ENCODE measurements at places on chromosomes 4 and X. TPM values are rescaled to one million over a fixed set of nuclear protein-coding genes. Genes with fewer than 3 reads are reported as not detected.

- no peaks in the 10 kb centered on the region for H3K36me3 ChIP-seq
- no peak overlapping the region for H3K27ac ChIP-seq
- no peaks in the 10 kb centered on the region for H3K27me3 ChIP-seq
- H3K4me3 ChIP-seq = no peak overlapping the region
- H3K4me1 ChIP-seq = no peaks in the 10 kb centered on the region
These were observed 188.8 kb downstream of the GPAT3 start for GRCh38 chr4:83724485-83725335.

GRCh38 chrX:6917666-6918065 lies 229.8 kb upstream of the STS start:
- H3K27me3 ChIP-seq = no peaks in the 10 kb centered on the region
- no peaks in the 10 kb centered on the region for H3K4me1 ChIP-seq
- H3K36me3 ChIP-seq = no peaks in the 10 kb centered on the region
- no peak overlapping the region for H3K4me3 ChIP-seq
- DNase-seq = no peak

GRCh38 chr4:19683426-19683825 lies 568.3 kb upstream of the SLIT2 start:
- no peaks in the 10 kb centered on the region for H3K4me1 ChIP-seq
- no peak overlapping the region for H3K27ac ChIP-seq
- no peak for DNase-seq
- no peaks in the 10 kb centered on the region for H3K27me3 ChIP-seq

CTAG1A gene
- total RNA-seq = not detected

DNA sequence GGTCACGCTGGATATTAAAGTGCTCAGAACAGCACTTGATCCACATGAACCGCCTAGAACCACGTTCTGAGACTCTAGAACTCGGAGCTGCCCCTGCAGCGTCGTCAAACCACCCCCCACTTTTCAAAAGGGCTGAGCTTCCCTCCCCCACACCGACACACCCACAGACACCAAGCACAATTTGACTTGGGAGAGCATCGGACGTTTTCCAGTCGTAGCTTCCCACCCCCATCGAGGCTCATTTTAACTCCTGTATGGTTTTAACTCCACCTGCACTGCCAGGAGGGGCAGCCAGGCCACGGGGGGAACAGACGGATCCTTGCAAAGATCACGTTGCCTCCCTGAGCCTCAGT lies 26.3 kb downstream of the PPP2R2C start:
- H3K4me1 ChIP-seq = peaks cover 10% of the 10 kb centered on the region
- H3K27ac ChIP-seq = no peak overlapping the region
- no peaks in the 10 kb centered on the region for H3K36me3 ChIP-seq
- no peaks in the 10 kb centered on the region for H3K27me3 ChIP-seq
- no peak overlapping the region for H3K4me3 ChIP-seq

All from thoracic aorta (tissue), 2 donors.